ENCODE measurements at places on chromosomes 4 and X.

GRCh38 chrX:110384490-110384889 is 25.8 kb downstream of the RTL9 start:
- no peak for DNase-seq

GRCh38 chr4:97330917-97331316 is 812.4 kb downstream of the STPG2 start:
- no peak for DNase-seq

DNA sequence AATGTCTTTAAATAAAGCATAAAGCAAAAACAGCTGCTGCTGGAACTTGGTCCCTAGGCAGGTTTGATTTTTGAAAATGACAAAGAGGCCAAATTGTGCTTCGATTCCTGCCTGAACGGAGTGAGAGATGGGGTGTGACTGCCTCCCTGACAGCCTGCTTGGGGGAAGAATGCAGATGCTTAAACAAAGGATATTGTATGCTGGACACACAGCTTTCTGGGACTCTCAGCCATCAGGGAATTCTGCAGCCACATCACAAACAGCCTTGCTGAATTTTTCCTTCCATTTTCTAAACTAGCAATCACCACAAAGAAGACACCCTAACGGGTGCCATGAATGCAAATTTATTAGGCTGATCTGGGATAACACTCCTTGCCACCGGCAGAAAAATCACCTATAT is 83.9 kb upstream of the CPEB2 start:
- DNase-seq = no peak

GRCh38 chrX:21490341-21490740 is 116.1 kb downstream of the CNKSR2 start:
- DNase-seq = no peak

DNA sequence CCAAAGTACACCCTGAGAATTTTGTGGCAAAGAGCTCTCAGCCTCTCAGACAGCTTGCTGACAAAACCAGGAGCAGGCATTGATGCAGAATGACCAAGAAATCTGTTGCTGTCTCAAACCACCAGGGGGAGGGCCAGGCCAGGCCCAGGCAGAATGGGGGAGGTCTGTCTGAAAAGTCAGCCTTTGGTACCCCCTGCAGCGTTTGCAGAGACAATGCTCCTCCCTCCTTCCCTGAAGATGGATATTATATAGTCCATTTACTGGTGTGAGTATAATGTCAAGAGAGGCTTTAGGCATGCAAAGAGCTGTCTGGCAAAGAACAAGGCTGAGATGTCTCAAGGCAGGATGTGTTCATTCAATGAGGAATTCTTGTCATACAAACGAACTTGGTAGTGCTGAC is 52.9 kb upstream of the TRPC5OS start:
- no peak for DNase-seq

All from SK-N-MC (cell line).